Mesothelial cell of epicardium (in vitro differentiated cells): ENCODE measurements at places on chromosomes 16 and 17. TPM values are rescaled to one million over a fixed set of nuclear protein-coding genes. Genes with fewer than 3 reads are reported as not detected.

GRCh38 chr17:38449364-38449763 is 21.1 kb downstream of the ARHGAP23 start:
- peaks cover 54% of the 10 kb centered on the region for H3K4me1 ChIP-seq
- DNase-seq, result peak; percentile 49
- H3K4me3 ChIP-seq, result peak overlapping the region; percentile 5
- H3K36me3 ChIP-seq, result no peaks in the 10 kb centered on the region

DNA sequence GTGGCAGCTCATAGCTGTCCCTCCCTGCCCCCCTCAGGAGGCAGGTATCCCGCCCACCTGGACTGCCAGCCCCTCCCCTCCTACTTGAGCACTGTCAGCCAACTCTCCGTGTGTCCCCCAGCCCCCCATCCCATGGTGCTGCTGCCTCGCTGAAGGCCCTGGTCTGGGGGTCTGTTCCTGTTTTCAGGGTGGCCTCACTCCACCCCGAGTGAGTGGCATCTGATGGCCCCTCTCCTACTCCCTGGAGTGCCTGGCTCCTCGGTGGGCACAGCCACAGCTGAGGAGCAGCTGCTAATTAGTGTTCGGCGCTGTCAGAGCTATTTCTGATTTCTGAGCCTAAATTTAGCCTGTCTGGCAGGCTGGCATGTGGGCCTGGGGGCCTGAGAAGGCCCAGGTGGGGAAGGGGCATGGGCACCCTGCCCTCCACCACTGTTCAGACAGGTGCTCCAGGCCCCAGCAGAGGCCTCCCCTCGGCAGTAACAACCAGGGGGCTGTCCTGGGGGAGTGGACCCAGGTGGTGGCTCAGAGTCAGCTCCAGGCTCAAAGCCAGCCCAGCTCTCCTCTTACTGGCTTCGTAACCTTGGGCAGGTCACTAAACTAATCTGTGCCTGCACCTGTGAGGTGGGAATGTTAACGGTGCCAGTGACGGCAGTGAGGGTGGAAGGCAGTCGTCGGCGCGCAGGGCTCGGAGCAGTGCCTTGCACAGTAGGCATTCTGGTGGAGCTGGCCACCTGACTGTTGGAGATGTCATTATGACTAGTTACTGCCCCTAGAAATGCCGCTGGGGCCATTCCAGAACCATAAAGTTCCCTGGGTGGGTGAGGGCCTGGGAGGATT is 6.5 kb downstream of the FMNL1 start:
- DNase-seq, result no peak
- no peak overlapping the region for H3K4me3 ChIP-seq
- no peak overlapping the region for H3K27ac ChIP-seq
- H3K27me3 ChIP-seq, result peaks cover 34% of the 10 kb centered on the region

GRCh38 chr16:23163921-23164320 is 14.7 kb upstream of the USP31 start:
- H3K27ac ChIP-seq, result no peak overlapping the region
- no peaks in the 10 kb centered on the region for H3K4me1 ChIP-seq
- no peak for DNase-seq
- peaks cover 15% of the 10 kb centered on the region for H3K27me3 ChIP-seq

DNA sequence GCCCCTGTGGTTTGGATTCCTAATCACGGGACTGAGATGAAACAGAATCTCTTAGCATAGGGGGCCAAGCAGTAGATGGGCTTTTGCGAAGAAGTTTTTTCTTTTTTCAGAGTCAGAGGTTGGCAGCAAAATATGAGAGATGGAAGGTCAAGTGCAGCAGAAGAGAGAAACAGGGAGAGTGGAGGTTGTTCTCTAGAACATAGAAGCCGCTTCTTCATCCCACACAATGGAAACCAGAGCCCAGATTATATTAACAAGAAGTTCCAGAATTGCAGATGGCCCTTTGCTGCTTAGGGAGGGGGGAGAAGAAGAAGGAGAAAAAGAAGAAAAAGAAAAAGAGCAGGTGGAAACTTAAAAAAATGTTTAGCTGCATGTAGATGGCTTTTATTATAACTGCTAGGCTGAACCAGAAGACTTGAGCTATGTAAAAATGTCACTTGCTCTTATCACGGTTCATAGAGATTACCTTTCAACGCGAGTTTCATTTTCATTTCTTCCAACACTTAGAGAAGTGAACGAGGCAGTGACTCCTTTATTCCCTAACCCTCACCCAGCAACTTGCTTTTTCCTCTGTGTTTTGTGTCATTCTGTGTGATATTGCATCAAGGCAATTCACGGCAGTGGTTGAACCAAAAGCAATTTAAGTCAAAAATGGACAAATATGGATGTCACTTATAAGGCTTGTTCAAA is 737.5 kb downstream of the WWOX start:
- H3K4me1 ChIP-seq, result no peaks in the 10 kb centered on the region
- no peaks in the 10 kb centered on the region for H3K27me3 ChIP-seq
- no peaks in the 10 kb centered on the region for H3K36me3 ChIP-seq

DNA sequence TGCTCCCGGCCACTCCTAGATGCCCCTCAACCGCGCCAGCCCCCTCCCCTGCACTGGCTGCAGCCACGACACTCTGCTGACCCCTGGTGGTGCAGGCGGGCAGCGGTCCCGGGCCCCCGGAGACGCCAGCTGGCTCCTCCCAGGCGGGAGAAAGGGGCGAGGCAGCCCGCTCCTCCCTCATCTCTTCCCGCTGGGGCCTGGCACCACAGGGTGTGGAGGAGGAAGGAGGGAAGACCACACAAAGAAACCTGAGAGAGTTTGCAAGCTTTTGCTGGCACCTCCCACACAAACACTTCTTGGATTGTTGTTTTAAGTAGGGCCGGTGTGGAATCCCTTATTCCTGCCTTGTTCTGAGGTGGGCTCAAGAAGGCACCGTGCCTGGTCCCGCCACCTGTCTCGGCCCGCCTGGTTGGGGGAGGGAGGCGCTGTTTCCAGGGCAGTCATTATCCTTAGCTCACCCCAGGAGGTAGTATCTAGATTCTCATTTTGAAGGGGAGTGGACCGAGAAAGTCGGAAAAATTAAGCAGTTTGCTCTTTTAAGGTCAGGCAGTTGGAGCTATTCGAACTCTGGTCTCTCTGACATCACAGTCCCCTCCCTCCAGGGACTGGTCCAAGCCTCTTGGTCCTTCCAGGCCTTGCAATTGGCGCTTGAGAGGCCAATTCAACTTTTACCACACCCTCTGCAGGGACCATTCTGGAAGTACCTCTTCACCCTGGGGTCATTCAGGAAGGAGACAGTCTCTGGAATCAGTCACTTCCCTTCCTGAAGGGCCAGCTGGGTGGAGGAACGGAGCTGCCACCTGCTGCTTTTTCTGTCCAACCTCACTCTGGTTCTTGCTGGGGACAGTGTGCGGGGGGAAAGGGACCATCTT is 959 bp upstream of the ANKRD13B start:
- H3K36me3 ChIP-seq, result no peaks in the 10 kb centered on the region
- DNase-seq, result peak; percentile 100
- no peaks in the 10 kb centered on the region for H3K27me3 ChIP-seq
- peaks cover 51% of the 10 kb centered on the region for H3K4me1 ChIP-seq
- H3K27ac ChIP-seq, result peak overlapping the region; percentile 99
- H3K4me3 ChIP-seq, result peak overlapping the region; percentile 76

GRCh38 chr17:82729479-82730260 is 5.7 kb upstream of the FN3K start:
- DNase-seq, result no peak
- H3K36me3 ChIP-seq, result peaks cover 38% of the 10 kb centered on the region

Gene KCNH6
- 0.16 TPM in 1 of 3 replicates, not detected in the others for total RNA-seq

DNA sequence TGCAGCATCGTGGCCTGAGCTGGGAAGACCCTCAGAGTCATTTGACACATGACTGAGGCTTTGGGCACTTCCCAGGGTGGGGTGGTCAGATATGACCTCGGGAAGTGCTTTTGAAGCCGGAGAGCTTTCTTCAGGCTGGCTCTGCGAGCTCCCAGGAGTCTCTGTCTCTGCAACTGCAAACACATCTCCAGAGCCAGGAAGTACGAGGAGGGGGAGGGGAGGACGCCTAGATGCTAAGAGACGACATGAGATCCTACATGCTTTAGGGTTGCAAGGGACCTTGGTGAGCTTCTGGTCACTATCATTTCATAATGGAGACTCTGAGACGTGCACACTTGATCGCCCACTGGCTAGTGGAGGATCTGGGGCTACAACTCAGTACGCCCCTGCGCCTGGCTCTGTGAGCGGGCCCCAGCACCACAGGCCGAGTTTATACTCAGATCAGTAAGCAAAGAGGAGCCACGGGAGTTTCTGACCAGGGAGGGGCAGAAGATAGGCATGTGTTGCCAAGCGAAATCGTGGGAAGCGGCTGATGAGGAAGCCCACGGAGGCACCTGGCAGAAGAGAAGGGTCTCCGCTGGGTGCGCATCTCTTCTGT is 527 bp upstream of the MGAT5B start:
- no peak for DNase-seq
- peak overlapping the region; percentile 71 for H3K4me3 ChIP-seq
- no peaks in the 10 kb centered on the region for H3K36me3 ChIP-seq
- peaks cover 60% of the 10 kb centered on the region for H3K27me3 ChIP-seq

DNA sequence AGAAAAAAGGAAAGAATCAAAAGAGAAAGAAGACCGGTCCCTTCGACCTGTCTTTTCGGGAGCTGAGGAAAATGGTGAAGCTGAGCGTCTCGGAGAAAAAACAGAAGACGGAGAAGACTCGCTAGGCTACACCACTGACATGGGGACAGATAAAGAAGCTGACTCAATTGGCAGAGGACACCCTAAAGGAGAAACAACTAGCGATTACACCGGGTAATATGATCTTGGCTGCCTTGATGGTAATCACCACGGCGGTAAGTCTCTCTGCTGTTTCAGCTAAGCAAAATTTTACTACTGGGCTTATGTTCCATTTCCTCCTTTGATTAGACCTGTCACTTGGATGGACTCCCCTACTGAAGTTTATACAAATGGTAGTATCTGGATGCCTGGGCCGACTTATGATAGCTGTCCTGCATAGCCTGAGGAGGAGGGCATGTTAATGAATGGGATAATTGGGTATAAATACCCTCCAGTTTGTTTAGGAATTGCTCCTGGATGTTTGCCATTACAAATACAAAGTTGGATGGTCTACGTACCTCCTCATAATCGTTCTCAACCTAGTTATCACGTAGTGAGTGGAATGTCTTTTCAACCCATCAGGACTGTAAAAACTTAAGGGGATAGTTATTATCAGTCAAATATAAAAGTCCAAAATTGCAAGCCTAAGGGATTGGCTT is 24.1 kb downstream of the ALOX15B start:
- DNase-seq, result no peak
- peaks cover 94% of the 10 kb centered on the region for H3K27me3 ChIP-seq
- H3K27ac ChIP-seq, result peak overlapping the region; percentile 4
- peak overlapping the region; percentile 58 for H3K4me3 ChIP-seq
- no peaks in the 10 kb centered on the region for H3K36me3 ChIP-seq

- no peaks in the 10 kb centered on the region for H3K4me1 ChIP-seq
- H3K4me3 ChIP-seq, result peak overlapping the region; percentile 49
- H3K27me3 ChIP-seq, result peaks cover 56% of the 10 kb centered on the region
- H3K27ac ChIP-seq, result no peak overlapping the region
Observed at GRCh38 chr16:50841081-50841886, 99.4 kb downstream of the CYLD start.

Gene TAC4
- total RNA-seq, result not detected in 3 replicates

DNA sequence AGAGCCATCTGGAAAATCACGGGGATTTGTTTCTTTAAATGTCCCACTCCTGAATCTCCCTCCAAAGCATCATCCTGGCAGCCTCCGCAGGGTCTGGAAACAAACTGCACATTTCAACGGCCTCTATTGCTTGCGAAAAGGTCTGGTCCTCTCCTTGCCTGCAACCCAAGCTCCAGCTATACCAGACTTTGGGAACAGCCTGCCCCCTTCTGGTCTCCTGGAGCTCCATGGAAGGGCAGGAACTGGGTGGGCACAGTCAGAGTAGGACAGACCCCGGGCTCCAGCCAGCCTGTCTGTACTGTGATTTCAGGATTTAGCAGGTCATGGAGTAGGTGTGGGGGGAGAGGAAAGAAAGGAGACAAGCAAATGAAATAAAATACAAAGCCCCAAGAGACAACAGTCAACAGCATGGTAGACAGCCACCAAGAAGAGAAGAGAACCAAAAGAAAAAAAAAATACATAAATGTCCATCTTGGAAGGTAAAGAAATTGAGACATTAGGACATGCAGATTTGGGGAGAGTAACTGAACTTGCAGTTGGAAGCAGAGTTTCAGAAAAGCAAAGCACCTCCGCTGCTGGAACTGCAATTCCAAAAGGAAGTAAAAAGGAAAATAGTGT is 2.7 kb downstream of the XYLT1 start:
- H3K27me3 ChIP-seq, result peaks cover 19% of the 10 kb centered on the region
- peak overlapping the region; percentile 49 for H3K4me3 ChIP-seq
- no peaks in the 10 kb centered on the region for H3K36me3 ChIP-seq

Gene SLC16A6
- total RNA-seq, result 0.89 to 1.3 TPM (median 0.90 TPM) in 3 replicates

- no peak overlapping the region for H3K27ac ChIP-seq
- DNase-seq, result no peak
- H3K4me1 ChIP-seq, result peaks cover 23% of the 10 kb centered on the region
- no peak overlapping the region for H3K4me3 ChIP-seq
Observed at GRCh38 chr17:15447928-15448579, 19.4 kb downstream of the CDRT4 start.
